Activated CD4-positive, alpha-beta T cell treated with anti-CD3 and anti-CD28 coated beads, Interleukin-2, amount 10 ng/mL, durations not matched to agents 24 days and 14 days (primary cell): ENCODE measurements at places on chromosomes 1 and 21. TPM values are rescaled to one million over a fixed set of nuclear protein-coding genes. Genes with fewer than 3 reads are reported as not detected.

GRCh38 chr1:222794656-222795474 lies 20.0 kb upstream of the DISP1 start:
- no peak for DNase-seq

DNA sequence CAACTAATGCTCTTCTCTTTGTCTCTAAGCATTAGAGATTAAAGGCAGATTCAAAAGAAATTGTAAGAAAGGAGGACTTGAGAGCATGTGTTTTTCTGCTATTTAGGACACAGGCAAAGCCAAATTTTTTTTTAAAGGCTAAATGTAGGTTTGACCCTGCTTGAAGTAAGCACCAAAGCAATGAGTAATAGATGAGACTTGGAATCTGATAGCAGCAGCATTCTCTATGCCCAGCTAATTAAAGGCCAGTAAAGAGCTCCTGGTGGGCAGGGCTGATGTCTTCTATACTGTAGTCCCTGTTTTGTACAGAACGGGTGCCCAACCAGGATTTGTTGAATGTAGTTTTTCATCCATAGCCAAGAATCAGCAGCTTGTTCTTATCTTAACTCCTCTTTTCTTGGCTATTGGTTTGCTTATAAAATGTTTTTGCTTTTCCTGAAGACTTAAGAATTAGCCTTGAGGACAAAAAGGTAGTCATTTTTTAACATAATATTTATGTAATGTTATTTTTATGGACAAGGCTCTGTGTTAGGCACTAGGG lies 179.6 kb downstream of the LMO4 start:
- DNase-seq = no peak

- peak; percentile 84 for DNase-seq
Measured at GRCh38 chr1:7070389-7071029, 285.3 kb downstream of the CAMTA1 start.

PGLYRP3 gene
- not detected in 2 replicates for total RNA-seq

GRCh38 chr1:217953922-217954321 lies 322.8 kb downstream of the SPATA17 start:
- no peak for DNase-seq

KLHDC7A gene
- not detected in 2 replicates for total RNA-seq

FAM151A gene
- not detected in 2 replicates for total RNA-seq

ZFP69B gene
- 5.5 and 6.3 TPM in 2 replicates for total RNA-seq

PDPN gene
- not detected in 2 replicates for total RNA-seq

DNA sequence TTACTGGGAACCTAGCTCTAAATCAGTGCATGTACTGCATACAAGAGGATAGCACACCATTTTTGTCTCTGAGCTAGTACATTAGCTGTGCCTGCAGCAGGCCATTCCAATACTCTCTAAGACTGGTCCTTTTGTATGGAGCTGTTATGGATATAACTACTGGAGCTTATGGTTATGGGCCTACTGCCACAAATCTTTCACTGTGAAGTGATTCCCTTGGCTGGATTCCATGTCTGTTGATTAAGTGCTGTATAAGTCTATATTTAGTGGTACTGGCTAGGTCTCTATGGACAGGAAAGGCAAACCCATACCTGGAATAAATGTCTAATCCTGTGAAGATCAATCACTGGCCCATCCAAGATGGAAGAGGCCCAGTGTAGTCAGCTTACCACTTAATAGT lies 12.0 kb downstream of the ZFYVE9 start:
- DNase-seq = no peak

ELOVL1 gene
- total RNA-seq = 76.8 and 85.1 TPM in 2 replicates

TTC22 gene
- 1.6 TPM in 2 replicates for total RNA-seq

S100A5 gene
- 2.3 and 2.6 TPM in 2 replicates for total RNA-seq

DNA sequence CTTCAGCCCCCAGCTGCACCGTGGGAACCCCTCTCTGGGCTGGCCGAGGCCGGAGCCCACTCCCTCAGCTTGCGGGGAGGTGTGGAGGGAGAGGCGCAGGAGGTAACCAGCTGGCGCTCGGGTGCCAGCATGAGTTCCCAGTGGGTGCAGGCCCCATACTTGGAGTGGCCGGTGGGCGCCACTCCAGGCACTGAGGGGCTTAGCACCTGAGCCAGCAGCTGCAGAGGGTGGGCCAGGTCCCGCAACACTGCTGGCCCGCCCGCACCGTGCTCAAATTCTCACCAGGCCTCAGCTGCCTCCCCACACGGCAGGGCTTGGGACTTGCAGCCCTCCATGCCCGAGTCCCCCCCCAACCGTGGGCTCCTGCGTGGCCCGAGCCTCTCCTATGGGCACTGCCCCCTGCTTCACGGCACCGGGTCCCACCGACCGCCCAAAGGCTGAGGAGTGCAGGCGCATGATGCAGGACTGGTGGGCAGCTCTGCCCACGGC lies 47.2 kb downstream of the LRRC53 start:
- DNase-seq = no peak

LYPD8 gene
- total RNA-seq = not detected in 2 replicates

DNA sequence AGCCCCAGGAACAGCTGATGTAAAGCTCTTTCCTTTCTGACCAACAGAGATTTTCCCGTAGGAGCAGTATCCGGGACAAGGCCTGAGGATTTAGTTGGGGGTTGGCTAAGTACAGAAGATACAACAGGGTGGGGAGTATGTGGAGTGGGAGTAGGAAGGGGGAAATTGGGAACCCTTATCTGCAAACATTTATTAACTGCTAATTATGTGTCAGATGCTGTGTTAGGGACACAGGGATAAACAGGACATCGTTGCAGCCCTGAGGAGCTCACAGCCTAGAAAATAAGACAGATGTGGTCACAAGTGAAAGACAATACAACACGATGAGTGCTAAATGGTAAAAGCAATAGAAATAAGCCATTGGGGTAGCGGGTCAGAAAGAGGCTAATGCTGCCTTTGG lies 12.0 kb downstream of the CD84 start:
- DNase-seq = no peak

GRCh38 chr1:30879126-30879786 lies 29.3 kb downstream of the SDC3 start:
- no peak for DNase-seq

- no peak for DNase-seq
Measured at GRCh38 chr1:29478879-29479278, 242.6 kb downstream of the PTPRU start.

GRCh38 chr1:167612587-167613385 lies 17.2 kb upstream of the RCSD1 start:
- peak; percentile 51 for DNase-seq

DNA sequence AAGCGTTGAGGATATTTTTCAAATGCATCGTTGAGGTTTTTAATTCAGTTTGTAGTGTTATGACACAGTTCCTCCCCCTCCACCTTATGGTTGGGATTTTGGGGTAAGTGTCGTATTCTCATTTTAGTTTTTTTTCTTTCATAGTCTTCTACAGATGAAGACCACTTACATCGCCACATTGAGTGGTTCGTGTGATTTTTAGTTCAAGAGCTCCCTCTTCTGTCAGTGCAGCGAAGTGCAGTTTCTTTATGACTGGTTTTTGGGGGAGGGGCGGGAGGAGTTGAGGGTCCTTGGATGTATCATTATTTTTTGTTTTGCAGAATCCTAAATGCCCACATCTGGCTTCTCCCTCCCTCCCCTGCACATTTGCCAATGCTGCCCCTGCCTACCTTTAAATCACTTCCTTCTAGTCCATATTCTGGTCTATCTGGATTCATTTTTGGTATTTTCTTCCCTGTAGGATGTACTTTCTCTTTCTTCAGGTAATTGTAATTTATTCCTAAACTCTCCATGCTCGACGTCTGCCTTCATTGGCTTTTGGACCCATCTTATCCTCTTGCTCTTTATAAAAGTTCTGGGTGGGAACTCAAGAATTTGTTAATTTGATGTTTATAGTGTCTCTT lies 433.1 kb downstream of the CAMTA1 start:
- DNase-seq = peak; percentile 77

GRCh38 chr1:168623003-168623828 lies 46.8 kb downstream of the XCL1 start:
- DNase-seq = no peak

GRCh38 chr1:110668549-110668948 lies 6.2 kb downstream of the KCNA3 start:
- DNase-seq = peak; percentile 78

DNA sequence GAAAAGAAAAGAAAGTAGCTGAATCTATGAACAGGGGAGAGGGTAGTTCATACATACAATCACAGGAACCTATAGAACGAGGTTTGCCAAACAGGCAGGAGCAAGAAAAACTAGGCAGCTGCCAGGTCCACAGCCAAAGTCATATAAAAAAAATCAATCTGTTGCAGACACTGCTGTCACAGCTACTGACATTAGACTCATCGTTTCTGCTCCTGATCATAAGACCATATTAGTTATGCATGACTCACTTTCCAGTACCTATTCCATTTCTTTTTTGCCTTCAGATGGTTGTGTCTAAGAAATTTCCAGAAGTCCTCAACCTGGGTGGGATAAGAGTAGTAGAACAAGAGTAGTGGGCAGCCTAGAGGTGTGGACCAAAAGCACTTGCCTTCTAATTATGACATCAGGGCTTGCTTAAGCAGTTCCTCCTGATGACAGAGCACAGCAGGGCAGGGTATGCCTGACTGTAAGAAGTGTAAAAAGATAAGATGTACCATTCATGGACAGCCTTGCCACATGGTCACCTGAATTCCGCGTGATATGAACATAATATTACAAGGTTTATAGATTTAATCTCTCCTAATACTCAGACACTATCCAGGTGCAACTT lies 323.2 kb upstream of the SGIP1 start:
- no peak for DNase-seq

GRCh38 chr21:28111151-28111619 lies 881.5 kb downstream of the LTN1 start:
- no peak for DNase-seq

DNA sequence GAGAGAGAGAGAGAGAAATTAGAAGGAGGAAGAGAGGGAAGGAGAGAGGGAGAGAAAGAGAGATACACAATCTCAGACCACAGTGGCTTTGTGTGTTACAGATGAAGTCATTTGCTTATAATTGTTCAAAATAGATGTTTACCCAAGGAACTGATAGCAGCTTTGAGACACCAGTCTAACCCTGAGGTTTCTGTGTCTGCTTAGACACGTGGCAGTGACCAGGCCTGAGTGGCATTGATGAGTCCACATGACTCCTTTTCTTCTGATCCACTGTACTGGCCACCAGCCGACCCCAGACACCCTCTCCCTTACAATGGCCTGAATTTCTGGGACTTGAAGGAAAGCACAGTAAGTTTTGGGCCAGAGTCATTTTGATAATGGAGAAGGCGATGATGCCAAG lies 104.9 kb downstream of the DUSP10 start:
- no peak for DNase-seq

DNA sequence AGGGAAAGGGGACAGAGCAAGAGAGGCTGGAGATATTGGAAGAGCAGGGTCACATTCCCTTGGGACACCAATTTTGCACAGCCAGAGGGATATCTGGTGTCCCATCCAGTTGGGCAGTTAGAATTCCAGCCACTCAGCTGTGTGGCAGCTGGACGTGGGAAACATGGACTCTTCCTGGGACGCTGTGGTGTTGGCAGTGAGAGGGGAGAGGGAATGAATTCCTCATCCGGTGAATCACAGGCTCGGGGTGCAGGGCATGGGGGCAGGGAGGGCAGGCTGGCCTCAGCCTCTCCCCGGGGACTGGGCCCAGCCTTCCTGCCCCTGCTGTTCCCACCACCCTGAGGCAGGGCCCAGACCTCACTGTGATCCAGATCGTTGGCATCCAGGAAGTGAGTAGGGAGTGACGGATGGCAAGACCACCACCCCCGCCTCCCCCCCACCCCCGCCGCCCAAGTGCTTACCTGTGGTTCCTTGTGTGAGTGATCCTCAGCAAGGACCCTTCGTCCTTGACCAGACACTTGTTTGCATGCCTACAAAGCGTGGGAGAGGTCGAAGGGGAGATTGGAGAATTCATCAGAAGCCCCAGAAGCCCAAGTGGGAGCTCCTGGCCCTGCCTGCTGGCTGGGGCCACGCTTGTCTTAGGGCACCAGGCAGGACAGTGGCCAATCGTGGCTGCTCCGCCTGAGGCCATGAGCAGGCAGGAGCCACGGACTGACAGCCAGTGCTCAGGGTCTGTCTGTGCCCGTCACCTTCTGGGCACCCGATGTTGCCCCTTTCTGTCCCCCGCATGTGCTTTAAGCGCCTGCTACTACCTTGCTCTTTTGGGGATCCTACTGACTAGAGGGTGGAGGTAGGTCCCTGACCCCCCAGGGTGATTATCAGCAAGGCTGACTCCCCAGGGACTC lies 8.7 kb downstream of the WNT3A start:
- DNase-seq = no peak

DNA sequence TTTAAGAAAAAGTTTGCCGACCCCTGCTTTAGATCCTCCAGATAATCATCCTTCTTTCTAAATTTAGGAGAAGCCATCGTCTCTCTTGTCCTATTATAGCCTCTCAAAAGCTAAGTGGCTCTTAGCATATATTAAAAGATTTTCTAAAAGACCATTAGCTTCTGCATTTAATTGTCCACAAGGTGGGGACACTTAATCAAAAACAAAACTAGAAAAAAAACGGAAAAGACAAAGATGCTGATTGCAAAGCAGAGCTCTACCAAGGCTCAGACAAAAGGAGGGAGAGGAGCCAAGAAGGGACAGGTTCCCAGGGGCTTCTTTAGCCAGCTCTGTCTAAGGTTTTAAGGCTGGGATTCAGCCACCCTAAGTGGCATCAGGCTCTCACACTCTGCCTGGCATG lies 128.3 kb upstream of the HMGB4 start:
- DNase-seq = no peak

GRCh38 chr1:152481869-152482664 lies 28.5 kb upstream of the LCE5A start:
- peak; percentile 39 for DNase-seq

KCNK2 gene
- total RNA-seq = not detected in 2 replicates

FMN2 gene
- not detected in 2 replicates for total RNA-seq

- DNase-seq = no peak
Measured at GRCh38 chr1:116436611-116436970, 63.5 kb downstream of the ATP1A1 start.

GRCh38 chr1:219553934-219554502 lies 58.9 kb downstream of the ZC3H11B start:
- no peak for DNase-seq

- no peak for DNase-seq
Measured at GRCh38 chr1:39392851-39393573, 98.4 kb upstream of the BMP8A start.

DNA sequence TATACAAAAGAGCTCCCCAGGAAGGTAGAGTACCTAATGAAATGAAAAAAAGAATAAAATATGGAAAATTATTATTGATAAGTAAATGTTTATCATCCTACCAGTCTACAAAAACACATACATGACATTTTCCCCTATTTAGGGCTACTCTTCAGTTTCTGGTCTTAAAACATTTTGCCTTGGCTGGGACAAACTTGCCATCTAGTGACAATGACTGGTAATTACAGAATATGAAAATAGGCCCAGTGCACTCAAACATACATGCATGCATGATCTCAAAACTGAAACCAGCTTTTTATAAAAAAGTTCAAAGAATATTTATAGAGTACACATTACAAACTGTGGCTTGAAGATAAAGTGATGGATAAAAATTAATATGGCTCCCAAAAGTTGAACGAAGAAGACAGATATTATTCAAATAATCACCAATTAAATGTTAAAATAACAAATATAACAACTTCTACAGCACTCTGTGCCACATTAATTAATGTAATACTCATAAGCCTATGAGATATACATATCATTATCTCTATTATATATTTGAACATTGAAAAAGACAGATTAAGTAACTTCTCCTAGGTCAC lies 10.5 kb upstream of the RNPC3 start:
- peak; percentile 75 for DNase-seq
